Testis (tissue), 5 donors: ENCODE measurements at places on chromosomes 13 and 19. TPM values are rescaled to one million over a fixed set of nuclear protein-coding genes. Genes with fewer than 3 reads are reported as not detected.

Gene JAK3
- 10.5 TPM for total RNA-seq

Gene CPAMD8
- 46.1 TPM for total RNA-seq

Gene CACNG7
- total RNA-seq = 0.39 TPM

Gene IGFL4
- 0.79 TPM for total RNA-seq

Gene NTN5
- 1.6 TPM for total RNA-seq

Gene CABP5
- total RNA-seq = 0.43 TPM

- H3K36me3 ChIP-seq = no peaks in the 10 kb centered on the region
- peaks cover 14% of the 10 kb centered on the region for H3K4me1 ChIP-seq
- DNase-seq = no peak
Measured at GRCh38 chr13:44063467-44063866, 183.8 kb downstream of the LACC1 start.

GRCh38 chr13:50580684-50581305, 262.7 kb downstream of the DLEU7 start:
- H3K27me3 ChIP-seq = no peaks in the 10 kb centered on the region
- H3K4me3 ChIP-seq = no peak overlapping the region
- no peaks in the 10 kb centered on the region for H3K36me3 ChIP-seq
- H3K4me1 ChIP-seq = no peaks in the 10 kb centered on the region
- H3K27ac ChIP-seq = no peak overlapping the region

DNA sequence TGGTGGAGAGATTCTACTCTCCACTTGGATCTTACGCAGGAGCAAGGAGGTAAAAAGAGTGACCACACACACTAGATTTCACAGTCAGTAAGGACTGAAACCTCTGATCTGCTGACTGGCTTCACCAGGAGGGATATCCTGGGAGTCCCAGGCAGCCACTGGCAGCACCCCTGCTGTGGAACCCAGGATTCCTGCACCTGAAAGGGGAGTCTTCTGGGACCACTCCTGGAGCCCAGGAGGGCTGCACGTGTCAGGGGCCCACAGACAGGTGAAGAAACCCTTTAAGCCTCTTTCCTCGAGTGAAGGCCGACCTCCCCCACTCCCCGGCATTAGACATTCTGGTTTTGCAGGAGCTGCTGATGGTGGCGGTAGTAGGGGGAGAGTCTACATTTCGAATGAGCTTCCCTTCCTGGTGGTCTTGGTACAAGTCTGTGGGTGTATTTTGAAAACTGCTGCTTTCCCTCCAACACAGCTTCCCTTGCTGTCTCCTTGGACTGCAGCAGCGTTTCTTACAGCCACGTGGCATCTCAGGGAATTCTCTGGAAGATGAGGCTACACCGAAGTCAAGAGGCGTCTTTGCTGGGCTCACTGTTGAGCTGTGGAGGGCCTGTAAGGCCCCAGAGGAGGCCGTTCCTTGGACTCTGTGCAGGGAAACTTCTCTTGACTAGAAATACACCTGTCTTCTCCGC, 62.6 kb downstream of the ALOX5AP start:
- peaks cover 4% of the 10 kb centered on the region for H3K4me1 ChIP-seq
- no peak overlapping the region for H3K4me3 ChIP-seq
- H3K36me3 ChIP-seq = no peaks in the 10 kb centered on the region
- no peak for DNase-seq

DNA sequence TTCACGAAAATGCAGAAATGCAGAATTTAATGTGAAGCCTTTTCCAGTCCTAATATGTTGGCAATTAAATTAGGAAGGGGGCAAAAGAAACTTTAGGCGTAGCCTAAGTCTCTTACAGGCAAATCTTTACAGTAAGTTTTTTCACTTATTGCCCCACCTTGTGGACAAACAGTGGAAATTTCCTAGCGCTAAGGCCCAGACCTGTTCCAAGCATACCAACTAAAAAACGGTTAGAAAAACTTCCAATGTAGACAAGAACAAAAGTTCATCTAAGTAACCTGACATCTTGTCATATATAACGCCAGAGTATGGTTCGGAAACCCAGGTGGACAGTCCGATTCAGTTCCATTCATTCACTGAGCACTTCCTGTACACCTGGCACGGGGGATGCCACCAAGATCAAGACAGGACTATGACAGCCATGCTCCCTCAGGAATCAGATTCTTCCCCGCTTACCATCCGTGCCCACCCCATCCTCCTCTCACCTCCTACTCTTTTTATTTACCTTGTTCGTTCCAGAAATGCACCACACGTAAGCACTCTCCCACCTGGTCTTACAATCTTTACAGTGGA, 4.9 kb downstream of the ZAR1L start:
- H3K4me3 ChIP-seq = no peak overlapping the region
- no peak overlapping the region for H3K27ac ChIP-seq
- H3K4me1 ChIP-seq = peaks cover 7% of the 10 kb centered on the region
- no peaks in the 10 kb centered on the region for H3K36me3 ChIP-seq
- no peaks in the 10 kb centered on the region for H3K27me3 ChIP-seq
- DNase-seq = no peak

GRCh38 chr13:76386321-76386720, 499.9 kb downstream of the KCTD12 start:
- no peaks in the 10 kb centered on the region for H3K27me3 ChIP-seq
- no peaks in the 10 kb centered on the region for H3K36me3 ChIP-seq
- DNase-seq = no peak
- H3K4me1 ChIP-seq = no peaks in the 10 kb centered on the region

GRCh38 chr13:97978651-97979050, 25.2 kb downstream of the IPO5 start:
- no peaks in the 10 kb centered on the region for H3K36me3 ChIP-seq
- no peaks in the 10 kb centered on the region for H3K27me3 ChIP-seq
- no peak overlapping the region for H3K27ac ChIP-seq
- peaks cover 9% of the 10 kb centered on the region for H3K4me1 ChIP-seq
- no peak overlapping the region for H3K4me3 ChIP-seq

DNA sequence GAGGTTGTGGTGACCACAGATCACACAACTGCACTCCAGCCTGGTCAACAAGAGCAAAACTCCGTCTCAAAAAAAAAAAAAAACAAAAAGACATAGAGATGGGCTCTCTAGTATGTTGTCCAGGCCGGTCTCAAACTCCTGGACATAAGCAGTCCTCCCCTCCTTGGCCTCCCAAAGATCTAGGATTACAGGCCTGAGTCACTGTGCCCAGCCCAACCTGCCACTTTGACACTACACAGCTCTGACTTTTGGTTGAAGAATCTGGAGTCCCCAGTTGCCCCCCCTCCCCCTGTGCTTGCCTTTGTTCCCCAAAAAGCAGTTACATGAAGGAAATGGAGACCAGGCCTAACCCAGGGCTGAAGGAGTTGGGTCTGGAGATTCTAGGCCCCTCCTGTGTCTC, 12.9 kb downstream of the CARM1 start:
- DNase-seq = no peak
- H3K27me3 ChIP-seq = no peaks in the 10 kb centered on the region

DNA sequence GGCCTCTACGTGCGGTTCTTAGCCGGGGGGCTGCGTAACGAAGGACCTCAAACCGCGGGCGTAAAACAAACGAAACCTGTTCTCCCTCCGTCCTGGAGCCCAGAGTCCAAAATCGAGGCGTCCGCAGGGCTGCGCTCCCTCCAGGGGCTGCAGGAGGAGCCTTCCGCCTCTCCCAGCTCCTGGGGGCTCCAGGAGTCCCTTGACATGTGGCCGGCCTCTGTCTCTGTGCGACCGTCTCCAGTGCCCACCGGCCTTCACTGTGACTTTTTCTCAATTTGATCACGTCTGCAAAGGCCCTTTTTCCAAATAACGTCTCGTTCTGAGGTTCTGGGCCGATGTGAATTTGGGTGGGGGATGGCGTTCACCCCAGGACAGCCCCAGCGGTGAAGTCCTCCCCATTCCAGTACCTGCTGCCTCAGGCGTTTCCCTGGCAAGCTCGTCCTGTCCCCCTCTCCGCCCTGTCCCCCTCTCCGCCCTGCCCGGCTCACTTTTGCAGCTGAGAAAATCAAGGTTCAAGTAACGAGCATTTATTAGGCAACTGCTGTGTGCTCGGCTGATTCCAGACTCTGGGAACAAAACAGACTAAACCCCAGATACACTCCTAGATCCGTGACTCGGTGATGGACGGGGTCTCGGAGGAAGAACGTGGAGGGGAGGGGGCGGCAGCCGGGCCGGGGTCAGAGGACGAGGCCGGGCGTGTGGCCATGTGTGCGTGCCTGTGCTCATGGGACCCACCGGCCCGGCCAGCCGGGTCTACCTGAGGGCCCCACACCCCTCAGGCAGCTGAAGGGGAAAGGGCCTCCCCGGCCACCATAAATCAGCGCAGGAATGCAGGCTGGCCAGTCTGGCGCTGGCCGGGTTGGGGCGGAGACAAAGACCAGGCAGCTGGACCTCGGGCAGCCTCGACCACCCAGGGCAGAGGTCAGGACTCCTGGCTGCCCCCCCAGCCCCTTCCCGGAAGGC, 28.1 kb upstream of the WDR18 start:
- no peaks in the 10 kb centered on the region for H3K27me3 ChIP-seq
- H3K4me1 ChIP-seq = no peaks in the 10 kb centered on the region
- H3K4me3 ChIP-seq = no peak overlapping the region
- DNase-seq = no peak

DNA sequence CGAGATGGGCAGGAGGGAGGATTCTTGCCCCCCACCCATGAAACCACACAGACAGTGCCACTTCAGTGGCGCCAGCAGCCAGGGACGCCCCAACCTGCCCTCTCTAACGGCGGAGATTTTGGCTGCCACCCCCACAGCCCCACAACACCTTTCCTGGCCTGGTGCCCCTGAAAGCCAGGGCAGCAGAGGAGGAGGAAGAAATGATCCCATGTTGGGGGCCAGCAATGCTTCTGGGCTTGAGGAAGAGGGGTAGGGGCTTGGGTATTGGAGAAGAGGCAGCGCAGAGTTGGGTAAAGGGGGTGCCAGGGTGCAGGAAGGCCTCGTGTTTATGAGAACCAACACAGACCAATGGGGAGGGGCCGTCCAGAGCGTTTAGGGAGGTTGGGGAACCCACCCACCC, 1.7 kb downstream of the MLLT1 start:
- no peaks in the 10 kb centered on the region for H3K27me3 ChIP-seq
- DNase-seq = no peak
- no peaks in the 10 kb centered on the region for H3K36me3 ChIP-seq
- no peak overlapping the region for H3K27ac ChIP-seq
- peaks cover 29% of the 10 kb centered on the region for H3K4me1 ChIP-seq

DNA sequence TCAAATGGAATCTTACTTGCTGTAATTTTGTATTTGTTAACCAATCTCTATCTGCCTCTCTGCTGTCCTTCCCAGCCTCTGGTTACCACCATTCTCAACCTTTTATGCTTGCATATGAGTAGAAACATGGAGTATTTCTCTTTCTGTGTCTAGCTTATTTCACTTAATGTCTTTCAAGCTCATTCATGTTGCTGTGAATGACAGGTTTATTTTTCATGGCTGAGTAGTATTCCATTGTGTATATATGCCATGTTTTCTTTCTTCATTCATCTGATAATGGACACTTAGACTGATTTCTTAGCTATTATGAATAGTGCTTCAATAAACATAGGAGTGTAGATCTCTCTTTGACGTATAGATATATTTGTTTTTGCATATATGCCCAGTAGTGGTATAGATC, 13.4 kb downstream of the ZNF460 start:
- peaks cover 7% of the 10 kb centered on the region for H3K36me3 ChIP-seq
- H3K4me3 ChIP-seq = no peak overlapping the region
- DNase-seq = no peak

- H3K36me3 ChIP-seq = no peaks in the 10 kb centered on the region
- H3K27ac ChIP-seq = no peak overlapping the region
- H3K4me3 ChIP-seq = no peak overlapping the region
- no peaks in the 10 kb centered on the region for H3K27me3 ChIP-seq
- H3K4me1 ChIP-seq = peaks cover 15% of the 10 kb centered on the region
Measured at GRCh38 chr19:46731007-46731501, 14.1 kb upstream of the PRKD2 start.

GRCh38 chr13:75507027-75508001, 25.3 kb upstream of the TBC1D4 start:
- no peaks in the 10 kb centered on the region for H3K36me3 ChIP-seq
- H3K4me1 ChIP-seq = no peaks in the 10 kb centered on the region
- no peak overlapping the region for H3K27ac ChIP-seq
- H3K27me3 ChIP-seq = no peaks in the 10 kb centered on the region
- DNase-seq = no peak

DNA sequence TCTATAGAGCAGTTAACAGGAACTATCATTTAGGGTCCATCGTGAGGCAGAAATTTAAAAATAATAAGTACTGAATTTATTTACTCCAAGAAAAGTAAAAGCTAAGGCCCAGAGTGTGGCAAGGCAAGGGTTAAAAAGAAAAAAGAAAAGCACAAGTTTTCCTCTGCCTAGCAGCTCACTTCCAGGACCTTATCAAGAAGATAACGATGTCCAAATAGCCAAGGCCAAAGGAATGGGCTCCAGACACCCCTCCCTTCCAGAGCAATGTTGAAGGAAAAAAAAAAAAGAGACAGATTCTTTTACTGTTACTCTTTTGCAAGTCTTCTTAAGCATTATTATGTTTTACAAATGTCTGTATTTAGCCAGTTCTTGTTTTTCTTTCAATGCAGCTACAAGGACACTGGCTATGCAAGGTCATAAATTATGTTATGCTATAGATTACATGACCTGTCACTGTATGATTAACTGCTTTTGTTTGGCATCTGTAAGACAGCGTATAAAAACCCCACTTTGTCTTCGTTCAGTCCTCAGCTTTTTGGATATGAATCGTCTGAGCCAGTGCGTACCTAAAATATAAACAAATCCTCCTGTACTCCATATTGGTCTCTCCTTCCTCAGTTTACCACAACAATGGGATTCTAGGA, 2.9 kb upstream of the ZNF700 start:
- peaks cover 21% of the 10 kb centered on the region for H3K4me1 ChIP-seq
- no peaks in the 10 kb centered on the region for H3K36me3 ChIP-seq
- peak; percentile 68 for DNase-seq
- H3K4me3 ChIP-seq = no peak overlapping the region
- no peak overlapping the region for H3K27ac ChIP-seq

GRCh38 chr13:50844084-50844875, 788 bp upstream of the DLEU7 start:
- DNase-seq = no peak
- H3K27me3 ChIP-seq = no peaks in the 10 kb centered on the region
- H3K36me3 ChIP-seq = no peaks in the 10 kb centered on the region
- peaks cover 8% of the 10 kb centered on the region for H3K4me1 ChIP-seq

DNA sequence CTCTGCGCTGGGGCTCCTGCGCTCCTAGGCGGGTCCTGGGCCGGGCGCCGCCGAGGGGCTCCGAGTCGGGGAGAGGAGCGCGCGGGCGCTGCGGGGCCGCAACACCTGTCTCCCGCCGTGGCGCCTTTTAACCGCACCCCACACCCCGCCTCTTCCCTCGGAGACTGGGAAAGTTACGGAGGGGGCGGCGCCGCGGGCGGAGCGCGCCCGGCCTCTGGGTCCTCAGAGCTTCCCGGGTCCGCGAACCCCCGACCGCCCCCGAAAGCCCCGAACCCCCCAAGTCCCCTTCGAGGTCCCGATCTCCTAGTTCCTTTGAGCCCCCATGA, at the start of gene GJB2:
Gene GJB2 (minus strand): TSS at position 103 of the 326 bp plus-strand sequence. CDS start 3,357 bp downstream, outside the sequence.
- DNase-seq = no peak
- H3K27me3 ChIP-seq = no peaks in the 10 kb centered on the region
- peak within 1 kb of the TSS; percentile 65 for H3K4me3 ChIP-seq
- no peaks in the 10 kb centered on the region for H3K36me3 ChIP-seq
- H3K27ac ChIP-seq = no peak within 1 kb of the TSS
- peaks cover 11% of the 10 kb centered on the region for H3K4me1 ChIP-seq

- H3K27me3 ChIP-seq = no peaks in the 10 kb centered on the region
- DNase-seq = no peak
- no peak overlapping the region for H3K27ac ChIP-seq
- H3K36me3 ChIP-seq = no peaks in the 10 kb centered on the region
- H3K4me3 ChIP-seq = no peak overlapping the region
Measured at GRCh38 chr13:67341406-67341805, 111.3 kb upstream of the PCDH9 start.

- H3K4me3 ChIP-seq = no peak overlapping the region
- H3K4me1 ChIP-seq = peaks cover 10% of the 10 kb centered on the region
- H3K27me3 ChIP-seq = no peaks in the 10 kb centered on the region
- no peak for DNase-seq
- H3K36me3 ChIP-seq = no peaks in the 10 kb centered on the region
Measured at GRCh38 chr13:48741377-48741776, 87.6 kb downstream of the CYSLTR2 start.
